ENCODE measurements at places on chromosomes 3 and 15. TPM values are rescaled to one million over a fixed set of nuclear protein-coding genes. Genes with fewer than 3 reads are reported as not detected.

- no peak overlapping the region for H3K27ac ChIP-seq
- H3K36me3 ChIP-seq: no peaks in the 10 kb centered on the region
- DNase-seq: no peak
- H3K27me3 ChIP-seq: no peaks in the 10 kb centered on the region
Observed at GRCh38 chr15:99590913-99591646, 25.3 kb downstream of the MEF2A start.

GRCh38 chr3:114093596-114093995, 37.1 kb downstream of the QTRT2 start:
- H3K27me3 ChIP-seq: no peaks in the 10 kb centered on the region
- H3K27ac ChIP-seq: no peak overlapping the region
- H3K4me1 ChIP-seq: no peaks in the 10 kb centered on the region
- H3K4me3 ChIP-seq: no peak overlapping the region
- no peaks in the 10 kb centered on the region for H3K36me3 ChIP-seq
- DNase-seq: no peak

GRCh38 chr15:55694652-55695150, 48.3 kb downstream of the PRTG start:
- no peak overlapping the region for H3K4me3 ChIP-seq
- H3K36me3 ChIP-seq: no peaks in the 10 kb centered on the region
- H3K4me1 ChIP-seq: no peaks in the 10 kb centered on the region
- H3K27me3 ChIP-seq: no peaks in the 10 kb centered on the region
- no peak for DNase-seq

CCDC39 gene
- total RNA-seq: not detected

DNA sequence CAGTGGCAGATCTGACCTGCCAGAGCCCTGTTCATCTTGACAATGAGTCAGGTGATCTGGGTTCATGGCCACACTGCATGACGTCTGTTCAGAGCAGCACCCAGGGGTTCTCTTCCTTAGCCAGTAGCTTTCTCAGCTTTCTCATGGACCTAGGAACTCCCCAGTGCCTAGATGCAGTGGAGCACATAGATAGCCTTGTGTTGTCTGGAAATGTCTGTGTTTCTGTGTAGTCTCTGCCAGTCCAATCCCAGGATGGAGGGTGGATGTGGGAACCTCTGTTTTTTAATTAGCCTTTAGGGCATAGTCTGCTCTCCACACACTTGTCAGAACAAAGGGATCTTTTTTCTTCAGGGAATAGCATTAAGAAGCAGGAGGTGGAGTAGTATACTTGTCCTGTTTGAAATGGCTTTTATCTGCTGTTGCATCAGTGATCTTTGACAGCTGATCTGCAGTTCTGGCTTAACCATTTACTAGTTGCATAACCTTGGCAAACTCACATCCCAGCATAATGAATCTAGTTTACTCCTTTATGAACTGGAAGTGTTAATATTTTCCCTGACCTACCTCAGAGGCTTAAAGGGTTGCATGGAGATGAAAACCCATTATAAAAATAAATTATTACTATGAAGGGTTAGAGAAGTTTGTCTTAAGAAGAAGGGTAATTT, 16.1 kb upstream of the CACNA1D start:
- no peak overlapping the region for H3K27ac ChIP-seq
- H3K36me3 ChIP-seq: no peaks in the 10 kb centered on the region
- peaks cover 10% of the 10 kb centered on the region for H3K4me1 ChIP-seq
- H3K4me3 ChIP-seq: no peak overlapping the region
- no peak for DNase-seq

Measured in adrenal gland (tissue), 19 donors.